Activated CD4-positive, CD25-positive, alpha-beta regulatory T cell (primary cell): ENCODE measurements at places on chromosomes 11 and 22.
A peak's percentile ranks its signal among the peaks of the same experiment; 100 is the strongest.

DNA sequence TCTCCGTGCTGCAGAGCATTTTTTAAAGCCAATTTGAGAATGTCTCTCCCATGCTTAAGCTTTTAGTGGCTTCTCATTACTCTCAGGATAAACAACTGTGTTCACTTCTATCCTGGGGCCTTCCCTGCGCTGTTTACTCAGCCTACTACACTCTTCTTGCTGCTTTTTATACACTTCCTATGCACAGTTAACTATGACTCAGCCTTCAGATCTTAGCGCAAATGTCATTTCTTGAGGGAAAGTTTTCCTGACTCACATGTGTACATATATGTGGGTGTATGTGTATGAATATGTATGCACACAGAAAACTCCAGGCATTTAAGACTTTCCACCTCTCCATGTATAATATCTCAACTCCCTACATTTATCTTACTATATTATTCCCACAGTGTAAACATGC, 9.8 kb downstream of the THAP12 start:
- DNase-seq = no peak

DNA sequence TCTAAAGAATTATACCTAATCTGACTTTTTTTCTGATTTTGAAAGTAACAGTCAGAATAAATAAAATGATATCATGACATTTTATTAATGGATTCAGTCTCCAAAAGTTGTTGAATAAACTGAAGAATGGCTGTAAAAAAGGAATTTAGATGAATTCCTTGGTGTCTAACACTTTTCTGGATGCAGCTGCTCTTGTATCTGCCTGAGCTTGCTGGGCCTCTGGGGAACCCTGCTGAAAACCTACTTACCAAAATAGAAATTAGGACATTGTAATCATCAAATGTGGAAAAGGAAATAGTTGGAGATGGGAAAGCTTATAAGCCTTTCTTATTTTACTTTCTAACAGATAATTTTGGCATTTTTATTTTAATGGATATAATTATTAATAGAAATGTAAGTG, 315.7 kb upstream of the ANO5 start:
- DNase-seq = no peak

DNA sequence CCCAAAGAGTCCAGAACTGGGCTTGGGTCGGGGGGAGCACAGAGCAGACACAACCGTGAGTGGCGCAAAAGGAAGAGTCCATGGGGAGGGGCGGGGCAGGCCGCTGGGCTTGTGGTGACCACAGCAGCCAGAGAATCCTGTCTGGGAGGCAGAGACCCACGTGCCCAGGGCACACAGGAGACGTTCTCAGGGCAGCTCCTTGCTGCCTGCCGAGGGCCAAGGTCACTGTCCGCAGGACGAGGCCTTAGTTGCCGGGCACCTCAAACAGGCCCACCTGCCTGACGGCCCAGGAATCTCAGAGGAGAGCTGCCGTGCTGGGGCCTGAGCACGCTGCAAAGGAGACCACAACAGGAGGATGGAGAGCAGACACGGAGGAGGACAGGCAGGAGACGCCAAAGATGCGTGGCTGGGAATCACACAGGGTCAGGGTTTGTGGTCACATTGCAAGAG, 87.8 kb downstream of the MYEOV start:
- DNase-seq = no peak

DNA sequence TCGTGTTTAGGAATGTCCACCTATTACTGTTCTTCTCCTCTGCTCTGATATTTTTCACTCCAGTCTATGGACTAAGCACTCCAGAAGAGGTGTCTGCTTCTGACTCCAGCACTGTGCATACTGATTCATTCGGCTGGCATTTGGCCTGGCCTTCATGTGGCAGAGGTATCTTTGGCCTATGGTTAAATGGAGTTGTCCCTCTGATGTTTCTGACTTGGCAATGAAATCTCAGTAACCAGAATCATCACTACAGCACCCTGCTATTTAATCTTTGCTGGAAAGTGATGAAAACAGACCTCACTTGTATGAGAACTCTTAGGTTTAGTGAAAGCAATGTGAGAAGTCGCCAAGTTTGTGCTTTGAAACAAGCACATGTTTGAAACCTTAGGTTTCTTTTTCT, 155.2 kb downstream of the MAML2 start:
- no peak for DNase-seq

GRCh38 chr22:48478124-48478523, 1349.5 kb downstream of the BRD1 start:
- DNase-seq = no peak

DNA sequence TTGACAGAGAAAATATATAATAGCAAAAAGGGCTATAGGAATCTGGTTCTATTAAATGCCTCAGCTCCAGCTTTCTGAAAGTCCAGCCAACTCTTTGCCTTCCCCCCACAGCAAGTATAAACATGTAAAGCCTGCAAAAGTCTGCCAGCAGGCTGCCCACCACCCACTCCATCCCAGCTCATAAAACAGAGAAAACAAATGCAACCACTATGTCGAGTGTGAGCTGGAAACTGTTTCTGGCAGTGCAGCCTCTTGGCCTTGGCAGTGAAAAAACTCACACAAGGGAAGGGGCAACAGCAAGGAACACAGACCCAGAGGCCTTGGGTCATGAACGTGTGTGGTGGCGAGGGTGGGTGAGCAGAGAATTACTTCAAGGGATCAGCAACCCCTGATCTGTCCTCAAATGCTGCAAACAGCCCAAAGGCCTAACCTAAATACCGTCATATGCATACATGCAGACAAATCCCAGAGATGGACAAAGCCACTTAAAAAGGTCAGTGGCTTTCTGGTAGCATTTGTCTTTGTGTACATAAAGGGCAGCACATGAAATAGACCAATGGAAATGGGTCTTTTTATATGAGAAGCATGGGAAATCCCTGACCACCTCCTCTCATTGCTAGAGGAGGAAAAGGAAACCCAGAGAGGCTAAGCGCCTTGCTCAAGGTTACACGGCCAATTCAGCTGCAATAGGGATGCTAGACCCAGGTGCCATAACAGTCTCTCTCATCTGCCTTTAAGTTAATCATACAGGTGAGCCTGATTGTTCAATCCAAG, 74.8 kb downstream of the NAT10 start:
- DNase-seq = no peak

GRCh38 chr11:107385361-107385981, 72.2 kb downstream of the CWF19L2 start:
- DNase-seq = no peak

- DNase-seq = no peak
Observed at GRCh38 chr11:26126741-26127140, 205.2 kb upstream of the ANO3 start.

GRCh38 chr11:120285256-120285655, 39.8 kb upstream of the TLCD5 start:
- no peak for DNase-seq

DNA sequence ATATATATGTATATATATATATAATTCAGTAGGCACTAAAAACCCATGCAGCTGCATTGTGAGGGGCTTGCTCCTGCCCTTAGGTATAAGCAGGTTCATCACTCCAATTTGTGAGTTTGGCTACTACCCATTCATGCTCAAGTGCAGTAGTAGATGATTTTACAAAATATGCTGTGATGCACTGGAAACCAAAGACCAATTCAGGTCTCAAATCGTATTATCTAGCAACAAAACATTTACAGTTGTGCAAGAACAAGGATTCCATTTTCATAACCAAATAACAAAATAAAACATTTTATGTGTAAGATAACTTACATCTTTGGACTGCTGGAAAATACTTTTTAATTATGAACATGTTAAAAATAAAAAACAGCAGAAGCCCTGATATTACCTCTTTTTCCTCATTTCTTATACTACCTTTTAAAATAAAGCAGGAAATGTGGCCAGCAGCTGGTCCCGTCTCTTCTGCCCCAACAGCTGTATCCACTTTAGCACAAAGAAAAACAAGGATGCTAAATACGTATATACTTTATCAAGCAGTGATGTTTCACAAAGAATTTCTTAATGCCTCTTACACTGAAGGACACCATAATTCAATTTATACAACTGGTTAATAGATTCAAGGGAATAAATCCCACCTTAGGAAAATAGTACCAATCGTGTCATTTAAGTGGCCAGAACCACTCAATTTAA, 2.8 kb downstream of the CREBZF start:
- DNase-seq = no peak

- peak; percentile 36 for DNase-seq
Observed at GRCh38 chr22:49825944-49826602, 1.6 kb downstream of the BRD1 start.

DNA sequence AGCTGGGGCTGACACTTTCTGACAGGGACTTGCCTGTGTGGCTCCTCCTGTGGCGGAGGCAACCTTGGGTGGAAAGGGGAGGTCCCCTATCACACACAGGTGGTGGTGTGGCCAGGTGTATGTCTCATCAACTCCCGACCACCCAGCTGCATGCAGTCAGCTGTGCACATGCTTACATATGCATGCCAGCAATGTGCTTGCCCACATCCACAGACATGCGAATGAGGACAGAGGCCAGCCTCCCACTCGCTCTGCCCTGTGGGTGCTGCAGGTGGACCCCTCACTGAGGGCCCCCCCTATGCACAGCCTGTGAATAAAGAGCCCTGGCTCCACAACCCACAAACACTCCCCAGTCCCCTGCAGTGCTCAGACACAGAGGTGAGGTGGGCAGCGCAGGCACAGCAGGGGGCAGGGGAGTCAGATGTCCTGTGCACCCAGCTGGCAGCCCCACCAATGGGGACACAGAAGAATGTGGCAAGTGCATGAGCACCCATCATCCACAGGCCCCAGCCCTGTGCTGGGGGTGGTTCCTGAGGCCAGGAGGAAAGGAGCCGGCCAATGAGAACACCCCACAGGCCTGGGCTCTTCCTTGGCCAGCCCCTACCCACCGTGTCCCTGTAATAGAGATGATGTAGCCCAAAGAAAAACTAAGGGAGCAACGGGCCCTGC, 9.5 kb downstream of the GNB1L start:
- DNase-seq = no peak

- no peak for DNase-seq
Observed at GRCh38 chr11:102116453-102117205, 6.4 kb downstream of the YAP1 start.

- DNase-seq = no peak
Observed at GRCh38 chr11:36265793-36266628, 23.2 kb downstream of the COMMD9 start.

- no peak for DNase-seq
Observed at GRCh38 chr22:19930551-19931486, 10.8 kb upstream of the COMT start.

DNA sequence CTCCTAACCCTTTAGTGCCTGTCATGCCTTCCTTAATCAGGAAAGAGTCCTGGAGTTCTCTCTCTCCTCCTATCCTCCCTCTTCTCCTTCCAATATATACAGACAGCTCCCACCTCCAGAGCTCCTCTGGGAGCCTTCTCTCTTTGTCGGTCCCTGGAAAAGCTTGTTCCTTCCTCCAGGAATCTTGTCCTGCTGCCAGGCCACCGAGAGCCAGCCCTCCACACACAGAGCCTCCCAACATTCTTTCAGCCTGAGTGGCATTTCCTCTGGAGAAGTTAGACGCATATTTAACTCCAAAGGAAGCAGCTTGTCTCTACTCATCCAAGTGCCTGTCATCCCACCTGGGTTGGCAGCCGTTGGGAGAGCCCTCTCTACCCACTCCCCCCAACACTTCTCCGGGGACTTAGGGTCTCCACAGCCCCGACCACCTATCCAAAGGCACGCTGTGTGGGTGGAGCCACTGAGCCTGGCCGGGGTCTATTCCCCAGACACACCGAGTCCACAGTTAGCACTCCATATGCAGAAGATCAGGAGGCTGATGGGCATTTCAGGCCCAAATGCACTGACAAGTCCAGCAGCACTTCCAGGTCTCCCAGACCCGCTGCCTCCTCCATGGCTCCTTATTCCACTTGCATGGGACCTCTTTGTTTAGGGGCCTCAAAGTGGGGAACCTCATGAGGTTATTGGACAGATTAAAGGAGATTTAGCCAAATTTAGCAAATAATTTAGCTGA, 31.1 kb downstream of the DKK3 start:
- no peak for DNase-seq

DNA sequence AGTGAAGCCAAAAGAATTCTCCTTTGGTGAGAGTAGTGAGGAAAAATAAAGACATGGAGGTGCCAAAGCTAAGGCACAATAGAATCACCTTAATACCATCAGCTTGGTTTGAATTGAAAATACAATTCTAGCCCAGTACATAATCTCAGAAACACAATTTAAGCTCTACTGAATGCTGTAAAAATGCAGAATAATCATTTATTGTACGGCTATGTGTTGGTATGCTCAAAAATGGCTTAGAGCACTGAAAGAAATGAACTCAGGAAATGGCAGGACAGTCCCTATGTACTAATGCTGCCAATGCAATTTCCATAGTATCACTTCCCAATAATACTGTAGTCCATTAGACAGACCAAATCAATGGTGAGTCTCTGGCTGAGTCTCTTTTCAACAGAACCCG, 798.5 kb downstream of the DLG2 start:
- no peak for DNase-seq

DNA sequence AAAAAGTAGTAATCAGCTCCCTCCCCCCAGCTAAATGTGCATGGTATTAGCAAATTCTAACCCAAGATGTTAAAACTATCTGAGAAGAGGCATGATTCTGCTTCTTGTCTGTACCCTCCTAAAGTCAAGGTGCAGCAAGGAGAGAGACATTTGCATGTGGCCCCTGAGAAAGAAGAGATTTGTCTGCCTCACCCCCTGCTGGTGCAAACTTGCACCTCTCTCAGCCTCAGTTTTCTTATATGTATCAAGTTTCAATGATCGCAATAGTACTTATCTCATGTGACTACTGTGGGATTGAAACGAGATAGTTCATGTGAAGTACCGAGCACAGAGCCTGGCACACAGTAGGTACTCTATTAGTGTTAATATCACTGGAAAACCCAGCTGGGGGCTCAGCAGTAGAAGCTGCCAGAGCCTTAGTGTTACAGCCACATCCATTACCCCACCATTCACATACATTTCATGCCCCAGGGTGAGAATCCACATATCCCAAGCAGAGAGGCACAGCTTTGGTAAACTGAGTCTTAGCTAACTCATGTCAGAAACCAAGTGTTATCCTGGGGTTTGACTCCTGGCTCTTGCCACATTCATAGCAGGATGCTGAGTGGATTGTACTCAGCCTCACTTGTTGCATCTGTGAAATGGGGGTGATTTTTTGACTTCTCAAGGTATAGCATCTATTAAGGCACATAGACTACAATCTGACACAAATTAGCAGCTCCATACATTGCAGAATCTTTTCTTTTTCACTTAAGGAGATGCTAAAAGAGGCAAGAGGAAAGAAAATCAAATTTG, 24.9 kb downstream of the CD44 start:
- DNase-seq = peak; percentile 22

DNA sequence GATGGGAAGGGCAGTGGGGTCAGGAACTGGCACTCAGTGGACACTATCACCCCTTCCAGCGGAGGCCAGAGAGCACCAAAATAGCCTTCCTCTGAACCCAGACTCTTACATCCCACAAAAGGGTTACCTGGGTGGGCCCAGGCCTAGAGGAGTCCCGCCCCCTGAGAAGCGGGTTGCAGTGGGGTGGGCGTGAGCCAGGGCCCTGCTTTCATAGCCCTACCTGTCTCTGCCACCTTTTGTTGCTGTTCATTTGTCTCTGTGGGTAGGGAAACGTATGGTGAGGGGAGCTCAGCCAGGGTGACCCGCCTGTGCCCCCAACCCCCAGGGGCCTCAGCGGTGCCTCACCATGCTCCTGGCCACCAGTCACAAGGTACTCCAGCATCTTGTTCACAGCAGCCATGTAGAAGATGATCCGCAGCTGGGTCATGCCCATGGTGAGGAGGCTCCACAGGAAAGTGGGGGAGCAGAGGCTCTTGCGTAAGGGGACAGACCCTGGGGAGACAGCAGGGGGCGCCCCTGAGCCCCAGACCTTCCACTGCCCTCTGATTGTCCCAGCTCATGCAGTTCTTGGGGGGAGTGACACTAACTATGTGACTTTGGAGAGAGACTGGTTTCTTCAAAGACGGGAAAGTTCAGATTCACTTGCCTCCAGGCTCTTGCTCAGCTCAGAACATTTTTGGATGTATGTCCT, 24.0 kb downstream of the SLC43A1 start:
- peak; percentile 33 for DNase-seq
